ENCODE measurements at places on chromosomes 1 and 21. TPM values are rescaled to one million over a fixed set of nuclear protein-coding genes. Genes with fewer than 3 reads are reported as not detected.

Gene GPR137B
- 35.8 TPM for polyA plus RNA-seq

Gene BTBD8
- 5.1 TPM for polyA plus RNA-seq

Gene GRIK3
- 3.3 TPM for polyA plus RNA-seq

Gene MEX3A
- polyA plus RNA-seq, result 48.0 TPM

Gene MYBPH
- polyA plus RNA-seq, result 0.23 TPM

Gene RGS1
- polyA plus RNA-seq, result 1.2 TPM

Gene GPR153
- 8.7 TPM for polyA plus RNA-seq

Gene CLDN14
- polyA plus RNA-seq, result 2.3 TPM

GRCh38 chr1:12112711-12113161, 49.6 kb downstream of the TNFRSF8 start:
- DNase-seq, result no peak

DNA sequence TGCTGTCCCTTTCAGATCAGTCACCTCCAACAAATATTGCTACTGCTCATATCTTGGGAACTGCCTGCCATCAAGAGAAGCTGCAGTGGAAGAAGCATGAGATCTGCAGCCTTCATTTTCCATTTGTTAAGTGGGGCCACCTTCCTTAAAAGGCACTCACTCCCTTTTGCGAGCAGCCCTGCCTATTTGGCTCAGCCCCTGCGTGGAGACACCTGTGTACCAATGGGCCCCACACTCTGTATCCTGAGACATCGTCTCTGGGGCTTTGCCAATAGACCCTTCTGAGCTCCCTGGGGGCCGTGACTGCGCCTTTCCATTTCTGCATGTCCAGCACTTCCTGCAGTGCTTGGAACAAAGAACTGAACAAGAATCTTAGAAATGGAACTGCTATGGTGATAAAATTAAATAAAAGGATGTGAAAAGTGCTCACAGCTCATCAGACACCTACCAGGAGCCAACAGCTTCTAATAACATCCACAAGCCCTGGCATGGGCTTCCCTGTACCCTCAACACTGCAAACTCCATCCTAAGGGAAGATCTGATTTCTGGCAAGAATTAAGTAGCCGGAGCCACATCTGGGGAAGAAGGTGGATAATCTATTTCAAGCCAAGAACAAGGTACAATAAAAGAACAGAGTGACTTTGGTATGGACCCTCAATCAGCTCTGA, 36.7 kb downstream of the PARP1 start:
- no peak for DNase-seq

GRCh38 chr1:34034036-34034435, 131.0 kb downstream of the CSMD2 start:
- DNase-seq, result no peak

GRCh38 chr1:75130865-75131564, 3.2 kb upstream of the LHX8 start:
- no peak for DNase-seq

DNA sequence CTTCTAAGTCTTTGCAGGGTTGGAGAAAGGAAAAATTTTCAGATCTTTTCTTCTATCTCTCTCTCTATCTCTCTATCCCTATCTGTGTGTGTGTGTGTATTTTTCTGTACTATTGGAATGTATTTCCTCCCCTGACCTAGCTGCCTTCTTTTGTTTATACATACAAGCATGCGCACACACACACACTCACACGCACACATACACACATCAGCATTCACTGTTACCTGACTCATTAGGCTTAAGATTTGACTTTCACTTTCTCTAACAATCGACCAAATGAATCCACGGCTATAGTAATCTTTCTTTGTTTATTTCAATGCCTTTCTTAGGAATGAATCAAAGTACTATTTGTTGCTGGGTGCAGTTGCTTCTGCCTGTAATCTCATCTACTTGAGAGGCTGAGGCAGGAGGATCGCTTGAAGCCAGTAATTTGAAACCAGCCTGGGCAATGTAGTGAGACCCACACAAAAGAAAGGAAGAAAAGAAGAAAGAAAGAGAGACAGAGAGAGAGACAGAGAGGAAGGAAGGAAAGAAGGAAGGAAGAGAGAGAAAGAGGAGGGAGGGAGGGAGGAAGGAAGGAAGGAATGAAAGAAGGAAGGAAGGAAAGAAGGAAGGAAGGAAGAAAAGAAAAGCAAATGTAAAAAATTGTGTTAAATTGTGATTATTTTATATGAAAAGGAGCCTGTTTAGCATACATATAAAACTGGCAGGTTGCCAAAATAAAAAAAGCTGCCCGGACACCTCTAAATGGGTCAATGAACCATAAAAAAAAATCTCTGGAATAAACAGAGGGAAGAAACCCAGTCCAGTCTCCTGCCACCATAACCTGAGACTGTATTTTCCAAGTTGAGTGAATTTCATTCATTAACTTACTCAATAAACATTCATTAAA, 206.8 kb downstream of the ZNF326 start:
- DNase-seq, result no peak

- DNase-seq, result no peak
Measured at GRCh38 chr1:101108111-101108500, 82.5 kb upstream of the DPH5 start.

GRCh38 chr1:186195377-186195931, 179.6 kb downstream of the TPR start:
- DNase-seq, result no peak

- no peak for DNase-seq
Measured at GRCh38 chr1:26387447-26387846, 14.9 kb upstream of the ZNF683 start.

DNA sequence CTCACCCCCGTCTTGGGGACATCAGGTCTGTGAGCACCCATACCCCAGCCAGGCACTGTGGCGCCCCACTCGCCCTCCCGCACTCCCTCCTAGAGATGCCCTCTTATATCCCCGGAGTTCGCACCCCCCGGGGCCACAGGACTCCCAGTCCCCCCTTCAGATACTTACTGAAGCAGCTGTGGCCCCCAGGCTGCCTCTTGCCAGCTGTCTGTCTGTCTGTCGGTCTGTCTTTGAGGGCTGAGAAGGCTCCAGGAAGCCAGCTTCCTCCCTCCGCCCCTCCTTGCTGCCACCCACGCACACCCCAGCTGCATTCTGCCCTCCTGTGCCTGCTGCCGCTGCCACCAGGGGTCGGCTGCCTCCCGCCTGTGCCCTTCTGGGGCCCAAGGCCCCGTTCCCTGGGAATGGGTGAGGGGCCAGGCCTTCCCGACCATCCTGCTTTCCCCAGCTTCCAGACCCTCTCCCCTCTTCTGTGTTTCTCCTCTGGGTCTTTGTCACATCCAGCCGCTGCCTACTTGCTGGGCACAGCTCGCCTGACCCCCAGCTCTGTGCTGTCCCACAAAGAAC, at the start of gene PTPN7:
Gene PTPN7, minus strand, starts transcription at position 226 of the 564 bp plus-strand sequence. CDS start 1,200 bp downstream, outside the sequence.
- no peak for DNase-seq

- no peak for DNase-seq
Measured at GRCh38 chr1:36355811-36356210, 29.9 kb downstream of the STK40 start.

- DNase-seq, result peak; percentile 50
Measured at GRCh38 chr1:46667782-46668760, at the start of gene ATPAF1. Gene ATPAF1, minus strand, starts transcription at chr1:46668364. Its CDS starts 42 bp downstream, at chr1:46668322.

- DNase-seq, result peak; percentile 24
Measured at GRCh38 chr1:53982034-53982762, 35.8 kb downstream of the LDLRAD1 start.

DNA sequence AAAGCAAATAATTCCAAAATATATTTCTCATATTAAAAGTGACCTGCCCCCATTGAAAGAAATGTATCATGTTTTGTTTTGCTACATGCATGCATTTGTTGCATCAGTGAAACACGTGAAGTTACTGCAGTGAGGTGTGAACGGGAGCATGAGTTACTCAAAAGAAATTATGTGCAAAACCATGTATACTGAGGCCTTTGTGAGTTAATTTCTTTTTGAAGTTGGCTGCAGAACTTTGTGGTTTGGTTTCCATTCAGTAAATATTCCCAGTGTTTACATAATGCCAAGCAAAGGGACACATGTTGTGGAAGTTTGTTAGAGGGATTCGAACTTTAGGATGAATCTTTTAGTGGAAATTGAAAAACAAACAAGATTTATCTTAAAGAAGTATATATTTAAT, 619.4 kb upstream of the ADAMTS5 start:
- no peak for DNase-seq

DNA sequence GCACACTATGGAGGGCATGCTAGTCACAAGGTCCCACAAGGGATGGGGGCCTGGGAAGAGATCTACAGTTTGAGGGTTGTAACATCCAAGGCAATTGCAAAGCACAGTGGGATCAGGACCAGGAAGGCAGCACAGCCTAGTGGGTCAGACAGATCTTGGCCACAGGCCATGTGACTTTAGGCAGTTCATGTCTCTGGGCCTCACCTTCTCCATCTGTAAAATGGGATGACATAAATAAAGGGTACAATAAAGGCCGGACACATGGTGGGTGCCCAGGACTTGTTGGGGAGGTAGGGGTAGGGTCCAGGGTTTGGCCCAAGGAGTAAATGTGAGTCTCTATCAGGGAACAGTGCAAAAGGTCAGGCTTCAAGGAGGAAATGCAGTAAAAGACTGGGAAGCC, 18.1 kb upstream of the IGSF21 start:
- DNase-seq, result no peak

DNA sequence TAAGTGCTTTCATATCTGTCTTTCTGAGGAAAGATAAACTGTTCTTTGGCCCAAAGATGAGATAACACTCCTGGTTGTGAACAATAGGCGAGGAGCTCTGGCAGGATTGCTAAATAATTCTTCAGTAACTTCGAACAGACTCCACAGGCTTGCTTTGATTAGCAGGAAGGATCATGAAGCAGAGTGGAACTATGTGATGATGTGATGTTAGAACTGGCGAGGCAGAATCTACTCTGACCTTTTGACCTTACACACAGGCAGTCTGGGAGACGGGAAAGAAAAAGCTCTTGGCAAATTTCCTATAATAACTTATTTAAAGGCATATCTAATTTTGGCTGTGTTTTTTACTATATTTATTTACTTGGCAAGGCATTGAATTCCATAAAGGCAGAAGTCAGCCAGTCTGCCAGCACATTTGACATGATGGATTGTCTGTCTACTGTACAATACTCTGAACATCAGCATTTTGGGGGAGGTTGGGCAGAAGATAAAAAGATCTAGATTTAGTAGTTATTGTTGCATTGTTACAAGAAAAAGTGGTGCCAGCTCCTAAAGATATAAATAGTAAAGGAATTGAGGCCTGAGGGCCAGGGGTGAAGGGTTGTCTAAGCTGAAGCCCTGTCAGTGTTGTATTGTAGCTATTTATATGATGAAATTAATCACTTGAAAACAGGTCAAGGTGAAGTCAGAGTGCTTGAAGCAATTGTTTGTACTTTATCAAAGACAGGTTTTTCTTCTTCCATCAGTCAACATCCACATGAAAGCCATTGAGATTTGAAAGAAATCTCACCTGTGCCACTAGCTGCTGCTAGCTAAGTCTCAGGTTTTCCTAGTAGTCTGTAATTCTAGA, 708.8 kb downstream of the LTN1 start:
- peak; percentile 39 for DNase-seq

All from renal cortex interstitium (tissue), 15 donors.